ENCODE measurements at places on chromosomes 5 and 9.

- no peak for DNase-seq
Measured at GRCh38 chr9:3398232-3398648, 127.6 kb downstream of the RFX3 start.

GRCh38 chr9:95506428-95506677 lies 10.4 kb downstream of the PTCH1 start:
- peak; percentile 36 for DNase-seq

DNA sequence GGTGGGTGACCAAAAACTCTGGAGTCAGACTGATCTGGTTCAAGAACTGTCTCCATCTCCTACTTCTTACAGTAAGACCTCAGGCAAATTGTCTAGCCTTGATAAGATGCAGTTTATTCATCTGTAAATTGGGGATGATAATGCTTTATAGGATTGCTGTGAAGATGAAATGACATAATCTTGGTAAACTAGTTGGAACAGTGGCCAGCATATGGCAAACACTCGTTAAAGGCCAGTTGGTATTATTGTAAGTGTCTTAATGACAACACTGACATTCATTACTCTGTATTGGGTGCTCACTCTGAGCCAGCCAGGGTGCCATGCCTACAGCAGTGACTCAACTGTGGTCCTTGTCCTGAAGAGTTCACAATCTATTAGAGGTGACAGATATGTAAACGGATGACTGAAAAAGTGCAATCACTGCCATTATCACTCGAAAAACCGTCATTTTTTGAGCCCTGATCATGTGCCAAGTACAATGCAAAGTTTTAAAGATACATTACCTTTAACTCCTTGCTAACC lies 84.9 kb upstream of the HSPA9 start:
- no peak for DNase-seq

DNA sequence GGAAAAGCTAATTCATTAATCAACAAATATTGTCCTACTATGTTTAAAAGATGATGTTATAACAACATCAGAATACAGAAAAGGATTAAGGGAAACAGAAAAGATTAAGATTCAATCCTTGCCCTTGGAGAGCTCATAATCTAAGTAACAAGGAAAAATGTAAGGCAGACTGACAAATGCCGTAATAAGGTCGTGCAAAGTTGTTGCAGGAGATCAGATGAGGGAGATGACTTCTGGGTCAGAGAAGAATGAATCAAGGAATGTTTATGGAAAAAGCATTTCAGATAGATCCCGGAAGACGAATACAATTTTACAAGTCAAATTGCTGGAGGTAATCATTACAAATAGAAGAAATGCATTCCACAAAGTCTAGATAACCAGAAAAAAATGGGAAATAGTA lies 6.4 kb downstream of the ADAMTS6 start:
- no peak for DNase-seq

GRCh38 chr9:16787724-16788123 lies 82.7 kb downstream of the BNC2 start:
- DNase-seq, result peak; percentile 57

GRCh38 chr5:68176802-68177479 lies 38.6 kb upstream of the PIK3R1 start:
- DNase-seq, result no peak

GRCh38 chr9:126407114-126407870 lies 80.7 kb downstream of the MVB12B start:
- peak; percentile 45 for DNase-seq

DNA sequence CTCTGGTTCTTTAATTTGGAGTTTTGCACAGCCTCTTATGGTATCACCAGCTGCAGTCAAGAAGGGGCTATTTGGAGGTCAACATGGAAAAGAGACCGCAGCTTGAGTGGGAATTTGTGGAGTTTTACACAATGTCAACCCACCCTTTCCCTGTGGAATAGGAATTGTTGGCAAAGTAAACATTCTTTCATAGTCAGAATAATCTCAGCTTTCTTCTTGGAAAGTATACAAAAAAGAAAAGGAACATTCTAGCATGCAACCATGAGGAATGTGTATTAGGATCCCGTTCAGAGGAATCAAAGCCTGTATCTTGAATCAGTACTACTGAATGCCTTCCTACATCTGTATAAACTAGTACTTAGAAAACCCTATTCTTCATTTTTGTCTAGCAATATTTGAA lies 107.6 kb downstream of the LURAP1L start:
- DNase-seq, result peak; percentile 77

GRCh38 chr9:117028103-117028858 lies 341.2 kb downstream of the TRIM32 start:
- DNase-seq, result no peak

DNA sequence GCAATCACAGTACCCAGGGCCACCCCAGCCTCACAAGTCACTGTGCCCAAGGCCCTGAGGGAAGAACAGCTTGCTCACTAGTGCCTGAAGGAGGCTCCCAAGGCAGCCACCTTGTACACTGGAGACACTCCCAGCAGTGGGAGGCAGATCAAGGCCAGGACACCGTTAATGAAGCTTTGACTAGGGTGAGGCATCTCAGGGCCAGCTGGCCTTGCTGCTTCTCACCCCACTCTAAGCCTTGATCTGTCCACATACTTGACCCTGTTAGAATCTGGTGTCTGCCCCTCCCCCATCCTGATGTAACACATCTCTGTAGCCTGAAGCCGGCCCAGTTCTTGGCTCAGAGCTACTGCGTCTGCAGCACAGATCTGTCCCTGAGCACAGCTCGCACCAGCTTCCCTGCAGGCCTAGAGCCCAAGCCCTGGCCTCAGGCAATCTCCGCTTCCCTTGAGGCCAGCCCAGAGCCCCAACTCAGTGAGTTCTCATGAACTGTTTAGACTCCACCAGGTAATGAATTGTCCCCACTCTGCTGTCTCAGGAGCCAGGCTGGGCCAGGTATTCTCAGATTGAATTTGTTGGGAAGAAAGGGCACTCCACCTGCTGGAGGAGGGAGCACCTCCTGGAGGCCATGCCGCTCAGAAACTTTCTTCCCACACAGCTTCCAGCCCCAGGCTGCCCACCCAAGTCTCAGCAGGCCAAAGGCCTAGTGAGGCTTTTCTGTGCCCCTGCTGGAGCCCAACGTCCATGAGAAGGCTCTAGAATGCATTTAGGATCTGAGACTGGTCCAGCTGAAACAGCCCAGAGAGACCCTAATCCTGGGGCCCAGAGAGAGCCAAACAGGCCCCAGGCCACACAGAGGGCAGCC lies 13.4 kb upstream of the JADE2 start:
- peak; percentile 23 for DNase-seq

GRCh38 chr9:109728686-109729300 lies 51.2 kb upstream of the PALM2AKAP2 start:
- peak; percentile 16 for DNase-seq

DNA sequence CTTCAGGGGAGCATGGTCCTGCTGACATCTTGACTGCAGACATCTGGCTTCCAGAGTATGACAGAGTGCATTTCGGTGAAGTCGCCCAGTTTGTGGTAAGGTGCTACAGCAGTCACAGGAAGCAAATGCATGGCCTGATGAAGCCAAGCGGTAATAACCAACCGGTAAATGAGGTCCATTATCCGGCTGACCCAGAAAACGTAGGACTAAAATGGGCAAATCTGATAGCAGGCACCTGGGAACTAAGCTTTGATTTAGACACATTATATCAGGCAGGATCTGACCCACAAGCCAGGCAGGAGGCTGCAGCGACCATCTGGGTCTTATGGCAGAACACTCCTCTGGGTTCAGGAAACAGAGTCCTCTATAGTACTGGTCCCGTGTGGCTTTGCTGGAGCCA lies 454.6 kb downstream of the GADD45G start:
- DNase-seq, result no peak

DNA sequence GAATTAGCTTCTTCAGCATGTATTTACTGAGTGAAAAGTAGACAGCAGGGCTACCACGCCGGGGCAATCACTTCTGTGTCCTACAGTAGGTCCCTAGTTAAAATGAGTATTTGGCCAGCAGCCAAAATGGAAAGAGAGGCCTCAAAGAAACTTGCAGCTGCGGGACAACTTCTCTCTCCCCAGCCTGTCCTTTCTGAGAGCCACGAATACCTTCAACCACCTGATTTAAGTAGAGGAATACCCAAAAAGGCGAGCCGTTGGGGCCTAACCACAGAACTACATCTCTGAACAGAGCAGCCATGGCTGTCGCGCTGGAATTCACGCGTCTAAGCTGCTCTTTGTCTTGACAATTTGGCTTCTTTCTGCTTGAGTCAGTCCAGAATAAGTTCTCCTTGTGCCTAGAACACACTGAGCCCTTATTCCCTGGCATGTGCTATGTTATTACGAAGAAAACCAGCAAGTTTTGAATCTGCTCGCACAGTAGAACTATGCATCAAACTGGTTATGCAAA lies 43.8 kb upstream of the GOLPH3 start:
- no peak for DNase-seq

DNA sequence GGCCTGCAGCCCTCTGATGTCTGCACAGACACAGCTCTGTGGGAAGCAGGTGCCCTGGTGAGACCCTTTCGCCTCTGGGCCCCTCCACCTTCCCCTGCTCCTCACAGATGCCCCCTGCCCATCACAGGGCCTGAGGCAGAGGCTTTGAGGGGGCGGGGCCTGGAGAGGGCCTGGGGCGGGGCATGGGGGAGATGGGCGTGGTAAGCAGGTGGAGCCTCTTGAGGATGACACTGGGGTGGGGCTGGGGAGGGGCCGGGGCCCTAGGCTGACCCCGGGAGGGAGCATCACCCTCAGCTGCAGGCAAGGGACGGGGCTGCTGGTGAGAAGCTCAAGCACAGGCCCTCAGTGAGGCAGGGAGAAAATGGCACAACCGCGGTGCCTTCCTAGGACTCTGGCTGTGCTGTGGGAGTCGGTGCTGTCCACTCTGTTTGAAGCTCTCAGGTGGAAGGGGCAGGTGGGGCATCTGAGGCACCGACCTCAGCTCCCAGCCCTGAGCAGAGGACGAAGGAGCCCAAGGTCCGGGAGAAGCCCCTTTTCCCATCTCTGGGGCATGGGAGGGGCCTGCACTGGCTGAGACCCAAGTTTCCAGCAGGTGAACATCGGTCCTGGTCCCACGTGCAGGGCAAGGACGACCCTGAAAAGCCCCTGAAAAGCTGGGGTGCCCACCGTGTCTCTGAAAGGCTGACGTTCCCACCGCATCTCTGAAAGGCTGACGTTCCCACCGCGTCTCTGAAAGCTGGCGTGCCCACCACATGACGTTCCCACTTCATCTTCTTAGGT lies 17.5 kb upstream of the SLC9A3 start:
- DNase-seq, result no peak

GRCh38 chr5:162268694-162269481 lies 201.3 kb downstream of the GABRG2 start:
- DNase-seq, result no peak

DNA sequence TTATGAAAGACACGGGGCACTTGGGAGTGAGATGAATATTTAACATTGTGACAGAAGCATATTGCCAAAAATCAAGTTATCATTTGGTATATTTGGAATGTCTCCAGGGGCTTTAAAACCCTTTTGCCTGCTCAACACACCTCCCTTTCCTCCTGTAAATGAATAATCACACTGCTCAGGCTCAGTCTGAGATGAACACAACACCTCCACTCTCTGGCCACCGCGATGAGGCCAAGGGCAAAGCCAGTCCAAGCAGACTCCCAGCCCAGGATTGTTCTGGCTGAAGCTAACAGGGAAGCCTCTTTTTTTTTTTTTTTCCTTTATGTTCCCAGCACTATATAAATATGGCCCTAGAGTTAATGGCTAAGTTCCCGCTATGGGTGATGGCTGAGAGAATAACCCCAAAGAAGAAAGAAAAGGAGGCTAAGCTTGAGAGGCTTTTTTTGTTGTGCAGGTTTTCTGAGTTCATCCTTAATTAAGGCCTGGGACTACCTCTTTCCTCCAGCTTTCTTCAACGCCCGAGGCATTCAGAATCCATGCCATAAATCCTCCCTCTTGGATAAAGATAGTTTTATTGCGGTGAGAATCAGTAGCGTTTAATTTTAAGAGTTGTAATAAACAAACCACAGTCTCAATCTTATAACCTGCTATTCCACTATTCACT lies 10.5 kb upstream of the ERAP1 start:
- DNase-seq, result no peak
